AG04450 (cell line): ENCODE measurements at places on chromosomes 7 and 10.

DNA sequence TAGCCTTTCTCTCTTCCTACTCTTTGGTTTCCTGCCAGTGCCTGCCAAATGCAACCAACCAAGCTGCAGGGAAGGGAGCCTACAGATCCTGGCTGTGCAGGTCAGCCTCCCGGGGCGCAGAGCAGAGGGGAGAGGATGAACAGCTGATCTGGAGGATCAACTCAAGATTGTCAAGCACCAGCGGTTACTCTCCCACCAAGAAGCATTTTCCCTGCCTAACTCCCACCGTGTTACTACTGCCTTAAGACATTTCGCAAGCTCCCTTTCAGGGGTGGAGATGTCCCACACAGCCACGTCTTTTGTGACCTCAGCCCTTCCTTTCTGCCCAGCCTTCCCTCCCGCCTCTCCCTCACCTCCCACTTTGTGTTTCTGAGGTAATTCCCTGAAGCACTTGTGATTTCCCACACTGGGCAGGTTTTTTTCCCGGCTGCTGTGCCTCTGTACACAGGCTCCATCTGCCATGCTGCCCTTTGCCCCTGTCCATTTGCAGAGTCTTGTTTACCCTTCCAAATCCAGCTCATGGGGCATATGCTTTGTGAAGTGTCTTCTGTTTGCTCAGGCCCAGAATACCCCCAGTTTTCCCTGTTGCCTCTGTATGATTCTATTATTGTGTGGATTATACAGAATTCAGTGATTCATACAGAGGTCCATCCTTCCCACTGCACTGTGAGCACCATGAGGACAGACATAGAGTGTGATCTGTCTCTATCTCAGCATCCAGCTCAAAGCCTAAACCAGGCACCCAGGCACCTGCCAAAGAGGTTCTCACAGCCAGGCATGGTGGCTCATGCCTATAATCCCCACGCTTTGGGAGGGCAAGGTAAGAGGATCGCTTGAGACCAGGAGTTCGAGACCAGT lies 40.9 kb upstream of the PAPSS2 start:
- DNase-seq = no peak

- DNase-seq = no peak
Observed at GRCh38 chr7:113404245-113404644, 285.9 kb upstream of the SMIM30 start.

DNA sequence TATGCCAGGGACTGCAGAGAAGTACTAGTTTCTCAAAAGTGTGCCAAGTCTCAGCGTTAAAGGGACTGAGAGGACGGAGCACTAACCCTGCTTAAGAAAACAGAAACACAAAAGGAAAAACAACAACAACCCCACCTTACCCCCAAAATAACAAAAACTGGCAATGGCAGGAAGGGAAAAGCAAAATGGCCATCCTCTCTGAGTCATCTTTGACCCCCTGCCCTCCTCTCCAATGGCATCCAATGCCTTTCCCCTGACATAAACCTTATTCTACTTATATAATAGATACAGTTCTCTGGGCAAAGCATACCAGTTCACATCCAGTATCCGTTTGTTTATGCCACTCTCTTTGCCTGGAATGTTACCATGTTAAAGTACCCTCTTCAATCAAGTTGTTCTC lies 1.6 kb downstream of the POLR1F start:
- no peak for DNase-seq

- DNase-seq = peak; percentile 65
Observed at GRCh38 chr7:2821842-2822507, 22.1 kb downstream of the GNA12 start.

- no peak for DNase-seq
Observed at GRCh38 chr7:83629117-83629880, 19.6 kb downstream of the SEMA3E start.

- DNase-seq = no peak
Observed at GRCh38 chr10:76043261-76043660, 611.8 kb downstream of the LRMDA start.

- DNase-seq = no peak
Observed at GRCh38 chr7:28383975-28384374, 28.3 kb upstream of the CREB5 start.

DNA sequence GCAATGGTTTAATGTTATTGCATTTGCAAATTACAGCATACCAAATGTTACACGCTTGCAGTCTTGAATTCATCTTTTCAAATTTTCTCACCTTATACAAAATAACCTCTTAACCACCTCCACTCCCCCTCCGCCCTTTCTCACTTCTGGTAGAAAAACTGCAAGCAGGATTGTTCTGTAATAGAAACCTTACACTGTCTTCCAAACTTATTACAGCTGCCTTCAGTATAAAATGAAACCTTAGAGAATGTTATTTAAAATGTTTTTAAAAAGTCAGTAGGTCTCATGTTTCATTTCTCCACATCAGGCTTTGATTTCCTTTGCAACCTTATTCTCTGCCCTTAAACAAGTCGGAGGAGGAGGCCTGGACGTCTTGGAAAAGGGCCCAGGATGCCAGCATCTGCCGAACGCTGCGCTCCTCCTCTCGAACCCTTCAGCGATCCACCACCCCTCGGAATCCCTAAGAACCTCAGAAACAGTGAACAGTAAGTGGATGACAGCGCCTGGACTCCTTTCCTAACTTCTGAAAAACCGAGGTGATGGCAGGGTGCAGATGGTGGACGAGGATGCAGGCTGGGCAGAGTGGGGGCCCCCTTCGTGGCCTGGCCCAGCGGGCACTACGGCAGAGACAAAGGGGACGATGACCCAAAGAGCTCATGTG lies 74.0 kb downstream of the FGFR2 start:
- DNase-seq = no peak

- DNase-seq = no peak
Observed at GRCh38 chr7:21550821-21551531, 8.1 kb downstream of the DNAH11 start.

DNA sequence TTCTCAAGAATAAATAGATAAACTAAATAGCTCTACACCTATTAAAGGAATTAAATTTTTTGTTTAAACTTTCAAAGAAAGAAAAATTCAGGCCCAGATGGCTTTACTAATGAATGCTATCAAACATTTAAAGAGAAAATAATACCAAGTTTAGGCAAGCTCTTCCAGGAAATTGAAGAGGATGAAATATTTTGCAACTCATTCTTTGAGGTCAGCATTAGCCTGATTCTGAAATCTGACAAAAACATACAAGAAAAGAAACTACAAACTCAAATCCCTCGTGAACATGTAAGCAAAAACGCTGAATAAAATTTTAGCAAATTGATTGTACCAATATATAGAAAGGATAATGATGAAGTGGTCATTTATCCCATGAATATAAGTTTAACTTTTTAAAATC lies 93.4 kb downstream of the RTKN2 start:
- no peak for DNase-seq

DNA sequence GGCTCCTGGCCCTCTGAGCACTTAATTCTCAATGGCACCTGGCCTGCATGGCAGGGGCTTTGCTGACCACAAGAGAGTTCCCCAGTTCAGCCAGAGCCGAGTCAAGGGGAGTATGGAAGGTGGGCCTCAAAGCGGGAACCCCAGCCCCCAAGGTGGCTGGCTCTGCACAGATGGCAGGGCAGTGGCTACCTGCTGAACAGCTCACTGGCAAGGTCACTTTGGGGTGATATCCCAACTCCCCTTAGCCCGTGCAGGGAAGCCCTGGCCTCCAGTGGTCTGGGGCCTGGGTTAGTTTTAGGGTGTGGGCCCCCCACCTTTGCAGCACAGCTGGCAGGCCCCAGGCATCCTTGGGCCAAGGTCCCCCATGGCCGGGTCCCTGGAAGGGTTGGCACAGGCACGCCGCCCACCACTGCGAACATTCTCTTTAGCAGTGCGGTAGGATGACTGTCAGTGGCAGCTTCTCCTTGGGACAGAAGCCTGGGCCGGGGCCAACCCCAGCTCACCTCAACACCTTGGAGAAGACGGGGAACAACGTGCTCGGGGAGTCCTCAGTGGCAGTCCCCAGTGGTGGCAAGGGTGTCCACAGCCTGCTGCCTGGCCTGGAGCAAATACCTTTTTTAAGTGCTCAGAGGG lies 36.8 kb downstream of the PPIF start:
- no peak for DNase-seq

GRCh38 chr7:37411444-37412034 lies 37.1 kb downstream of the ELMO1 start:
- no peak for DNase-seq

- DNase-seq = peak; percentile 56
Observed at GRCh38 chr7:140003913-140004382, 58.8 kb downstream of the PARP12 start.

- no peak for DNase-seq
Observed at GRCh38 chr10:52644373-52645186, 128.0 kb downstream of the MBL2 start.
